ENCODE measurements at places on chromosomes 1 and 21.

DNA sequence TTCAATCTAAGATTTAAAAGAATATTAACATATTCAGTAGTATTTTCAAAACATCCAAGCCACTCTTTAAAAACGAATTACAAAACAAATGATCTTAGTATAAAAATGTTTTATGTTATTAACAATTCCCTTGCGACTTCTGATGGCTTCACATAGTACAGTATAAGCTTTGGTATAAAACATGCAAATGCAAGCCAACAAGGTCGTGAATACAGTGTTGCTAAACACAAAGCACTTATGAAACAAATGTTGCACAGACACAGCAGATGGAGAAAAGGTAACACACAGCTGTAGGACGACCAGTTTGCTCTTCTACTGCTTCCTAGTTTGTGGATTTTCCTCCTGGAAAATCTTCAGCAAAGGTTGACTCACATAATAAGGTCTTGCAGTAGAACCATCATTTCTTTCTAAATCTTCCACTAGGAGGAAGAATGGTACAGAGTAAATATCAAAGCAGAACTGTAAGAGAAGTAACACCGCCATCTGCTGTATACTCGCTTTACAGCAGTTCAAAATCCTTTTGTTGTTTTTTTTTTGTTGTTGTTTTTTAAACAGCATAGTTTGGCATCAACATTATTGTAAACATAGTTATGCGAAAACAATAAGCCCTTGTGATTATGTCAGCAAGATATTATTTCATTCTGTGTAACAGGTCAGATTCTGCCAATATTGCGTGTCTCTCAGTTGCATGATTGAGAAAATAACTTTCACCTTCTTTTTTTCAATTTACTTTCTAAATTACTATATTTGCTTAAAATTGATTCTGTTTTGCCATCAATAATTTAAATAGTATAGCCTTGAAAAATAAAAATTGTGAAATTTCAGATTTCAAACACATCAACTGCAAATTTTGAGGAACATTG, 69.5 kb downstream of the LHX8 start:
- no peak for DNase-seq

- DNase-seq: no peak
Observed at GRCh38 chr1:107680579-107680985, 284.4 kb downstream of the VAV3 start.

- no peak for DNase-seq
Observed at GRCh38 chr1:216119600-216119999, 303.6 kb downstream of the USH2A start.

DNA sequence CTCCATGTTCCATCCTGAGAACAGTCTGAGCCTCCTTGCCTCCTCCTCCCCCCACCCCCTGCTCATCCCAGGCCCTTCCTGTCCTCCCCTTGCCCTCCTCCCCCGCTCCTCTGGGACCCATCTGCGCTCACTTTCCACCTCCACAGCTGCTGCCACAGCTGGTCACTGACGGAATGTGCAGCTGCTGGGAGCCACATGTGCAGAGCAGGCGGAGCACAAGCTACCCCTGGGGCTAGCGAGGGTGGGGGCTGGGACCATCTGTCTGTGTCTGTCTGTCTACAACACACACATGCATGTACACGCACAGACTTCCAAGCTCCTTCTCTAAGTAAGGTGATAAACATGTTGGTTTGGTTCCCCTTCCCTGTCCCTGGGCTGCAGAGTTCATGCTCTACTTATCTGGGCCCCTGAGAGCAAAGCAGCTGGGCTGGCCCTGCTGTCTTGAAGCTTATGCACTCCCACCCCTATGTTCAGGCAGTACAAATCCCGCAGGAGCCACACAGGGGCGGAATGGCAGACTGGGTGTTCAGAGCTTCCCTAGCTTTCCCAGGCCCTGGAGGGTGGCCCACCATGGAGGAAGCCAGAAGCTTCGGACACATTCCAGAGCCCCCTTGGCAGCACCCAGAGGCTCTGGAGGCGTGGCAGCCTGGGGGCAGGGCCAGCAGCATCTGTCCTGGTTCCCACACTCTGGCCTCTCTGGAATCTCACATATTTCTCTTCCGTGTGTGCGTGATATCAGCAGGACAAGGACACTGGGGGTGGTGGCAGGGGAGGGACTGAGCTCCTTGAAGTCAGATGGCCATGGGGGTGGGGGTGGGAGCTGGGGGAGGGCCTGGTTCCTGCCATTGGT, 7.0 kb upstream of the HEYL start:
- DNase-seq: no peak

- no peak for DNase-seq
Observed at GRCh38 chr1:48414264-48414663, 57.7 kb downstream of the SPATA6 start.

DNA sequence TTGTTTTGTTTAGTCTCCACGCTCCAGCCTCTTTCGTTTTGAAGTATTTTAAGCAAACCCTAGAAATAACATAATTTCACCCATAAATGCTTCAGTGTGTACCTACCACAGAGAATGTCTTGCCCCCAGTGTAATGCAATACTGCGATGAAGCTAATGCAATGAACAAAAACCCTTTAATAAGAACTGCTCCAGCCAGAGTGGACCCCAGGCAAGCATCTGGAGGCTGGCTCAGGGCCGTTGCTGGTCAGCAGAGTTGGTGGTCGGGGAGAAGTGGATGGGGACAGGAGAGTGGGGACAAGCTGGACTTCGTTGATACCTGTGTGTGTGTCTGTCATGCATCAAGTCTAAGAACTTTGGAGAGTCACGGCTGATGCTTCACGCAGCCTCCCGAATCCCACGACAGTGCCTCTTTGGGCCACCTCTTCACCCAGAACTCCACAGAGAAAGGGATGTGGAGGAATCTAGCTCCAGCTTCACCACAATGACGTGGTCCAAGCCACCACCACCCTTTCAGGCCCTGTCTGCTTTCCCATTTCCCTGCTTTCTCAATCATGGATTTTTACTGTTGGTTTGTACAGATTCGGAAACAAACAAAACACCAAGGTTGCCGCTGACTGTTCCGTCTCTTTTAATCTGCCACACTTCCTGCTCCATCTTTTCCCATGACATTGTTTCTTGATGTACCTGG, 108.6 kb upstream of the ERRFI1 start:
- DNase-seq: no peak

GRCh38 chr1:160423966-160424365, 23.6 kb downstream of the VANGL2 start:
- no peak for DNase-seq

DNA sequence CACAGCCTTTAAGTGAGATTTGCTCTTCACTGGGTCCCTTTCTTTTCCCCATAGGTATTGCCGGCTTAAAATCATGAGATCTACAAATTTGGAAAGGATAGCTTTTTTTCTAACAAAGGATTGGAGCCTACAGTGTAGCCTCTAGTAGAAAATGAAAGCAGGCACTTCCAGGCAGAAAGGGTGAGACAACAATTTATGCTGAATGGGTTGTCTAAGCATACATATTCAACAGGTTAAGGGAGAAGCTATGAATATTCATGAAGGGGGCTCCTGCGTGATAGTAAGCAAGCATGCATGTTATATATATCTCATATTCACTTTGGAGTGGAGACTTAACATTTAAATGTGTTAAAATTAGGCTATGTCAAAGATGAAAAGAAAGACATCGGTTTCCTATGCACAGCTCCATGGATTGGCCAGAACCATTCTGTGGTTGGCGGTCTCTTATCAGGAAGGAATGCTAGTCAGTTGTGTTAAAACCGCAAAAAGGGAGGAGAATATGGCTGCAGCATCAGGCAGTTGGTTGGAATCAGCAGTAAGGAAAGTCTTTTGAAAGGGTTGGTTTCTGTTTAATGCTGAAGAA, 66.0 kb downstream of the VCAM1 start:
- DNase-seq: no peak

- DNase-seq: no peak
Observed at GRCh38 chr1:199855580-199855979, 171.9 kb upstream of the NR5A2 start.

DNA sequence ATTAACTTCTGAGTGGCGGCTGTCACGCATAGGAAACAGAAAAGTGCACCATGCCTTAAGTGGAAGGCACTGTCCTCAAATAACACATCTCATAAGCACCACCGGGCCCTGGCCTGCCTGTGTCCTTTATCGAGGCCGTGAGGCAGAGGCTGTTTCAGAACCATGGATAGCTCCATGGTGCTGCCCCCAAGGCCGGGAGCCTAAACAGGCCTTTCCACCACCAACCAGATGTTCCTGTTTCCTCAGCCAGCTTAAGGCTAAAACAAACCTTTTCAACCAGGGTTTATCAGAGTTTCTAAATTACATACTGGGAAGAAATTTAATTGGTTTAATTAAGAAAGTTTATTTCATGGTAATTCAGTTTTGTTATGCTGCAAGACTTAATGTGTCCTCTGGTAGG, 114.4 kb downstream of the DMRTA2 start:
- no peak for DNase-seq
